ENCODE measurements at places on chromosomes 7 and 10.

DNA sequence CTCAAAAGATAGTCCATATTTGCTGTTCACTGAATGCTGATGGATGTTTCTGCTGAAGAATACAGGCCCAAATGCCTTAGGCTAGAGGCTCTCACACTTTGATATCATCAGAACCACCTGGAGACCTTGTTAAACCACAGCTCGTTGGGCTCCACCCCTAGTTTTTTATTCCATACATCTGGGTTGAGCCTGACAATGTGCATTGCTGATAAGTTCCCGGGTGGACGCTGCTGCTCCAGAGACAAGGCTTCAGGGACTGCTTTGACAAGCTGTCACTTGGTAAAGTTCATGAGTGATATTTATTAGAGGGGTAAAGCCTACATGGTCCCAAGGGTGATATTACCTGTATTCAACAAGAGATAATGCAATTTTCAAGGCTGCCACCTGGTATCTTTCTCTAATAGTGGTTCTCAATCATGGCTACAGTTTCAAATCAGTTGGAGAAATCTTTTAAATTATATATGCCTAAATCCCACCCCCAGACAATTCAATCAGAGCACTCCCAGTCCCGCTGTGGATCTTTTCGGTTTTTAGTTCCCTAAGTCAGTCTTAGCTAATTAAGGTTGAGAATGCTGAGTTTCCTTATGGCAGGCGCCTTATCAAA lies 107.1 kb upstream of the GSDME start:
- DNase-seq = no peak

GRCh38 chr7:14767716-14768425 lies 134.7 kb downstream of the DGKB start:
- DNase-seq = no peak

GRCh38 chr10:22848509-22848908 lies 79.3 kb upstream of the ARMC3 start:
- DNase-seq = no peak

GRCh38 chr7:130292682-130293257 lies at the start of gene CPA4:
Gene CPA4, plus strand, starts transcription at chr7:130293161. Its CDS starts 20 bp downstream, at chr7:130293181.
- no peak for DNase-seq

DNA sequence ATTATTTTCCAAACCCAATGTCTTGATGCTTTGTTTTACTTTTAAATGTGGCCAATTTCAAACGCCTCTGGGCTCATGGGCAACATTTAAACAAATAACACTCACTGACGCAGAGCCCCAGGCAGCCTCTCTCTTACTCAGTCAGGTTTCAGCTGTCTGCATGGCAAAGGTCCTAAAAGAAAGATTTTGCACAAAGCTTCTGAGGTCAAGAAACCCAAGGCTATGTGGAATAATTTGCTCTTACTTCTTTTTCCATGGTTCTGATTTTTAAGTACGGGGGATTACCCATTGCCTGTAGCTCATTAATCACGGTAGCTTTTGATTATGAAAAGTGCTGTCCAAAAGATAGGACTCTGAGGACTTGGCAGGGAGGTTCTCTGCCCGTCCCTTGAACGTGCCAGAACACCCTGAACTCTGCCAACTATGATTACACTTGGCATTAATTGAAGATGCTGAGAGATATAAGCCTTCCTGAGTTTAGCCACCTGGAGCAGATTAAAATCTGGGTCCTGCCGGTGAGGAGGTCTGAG lies 14.1 kb upstream of the MSRB2 start:
- no peak for DNase-seq
